ENCODE measurements at places on chromosomes 11 and 22. TPM values are rescaled to one million over a fixed set of nuclear protein-coding genes. Genes with fewer than 3 reads are reported as not detected.
A peak's percentile ranks its signal among the peaks of the same experiment; 100 is the strongest.

Gene MCHR1
- total RNA-seq = not detected

DNA sequence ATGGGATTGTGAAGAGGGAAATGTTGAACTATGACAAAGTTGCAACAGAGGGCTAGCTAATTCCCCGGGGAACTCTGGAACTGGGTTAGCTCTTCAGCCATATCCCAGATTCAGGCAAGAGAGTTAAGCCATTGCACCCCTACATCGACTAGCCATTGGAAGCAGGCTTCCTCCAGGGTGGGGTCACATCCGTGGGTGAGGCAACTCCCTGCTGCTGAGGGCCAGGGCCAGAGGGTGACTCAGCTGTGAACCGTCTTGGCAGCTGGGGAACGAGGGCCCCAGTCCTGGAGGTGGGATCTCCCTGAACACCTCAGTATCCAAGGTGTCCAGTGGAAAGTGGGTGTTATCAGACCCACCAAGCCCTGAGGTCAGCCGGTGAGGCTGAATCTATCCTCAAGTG is 41.1 kb downstream of the RPS6KA4 start:
- no peaks in the 10 kb centered on the region for H3K27me3 ChIP-seq
- no peaks in the 10 kb centered on the region for H3K36me3 ChIP-seq
- H3K4me3 ChIP-seq = no peak overlapping the region
- H3K4me1 ChIP-seq = peaks cover 6% of the 10 kb centered on the region
- no peak overlapping the region for H3K27ac ChIP-seq
- DNase-seq = no peak

Gene EFCAB6
- 0.52 TPM for total RNA-seq

Gene OR51I1
- 23.1 TPM for total RNA-seq

Gene CCDC157
- total RNA-seq = 2.1 TPM

Gene RIMBP3C
- total RNA-seq = 0.15 TPM

GRCh38 chr22:33012833-33013450 is 45.2 kb downstream of the SYN3 start:
- no peak overlapping the region for H3K27ac ChIP-seq
- H3K4me1 ChIP-seq = no peaks in the 10 kb centered on the region
- no peaks in the 10 kb centered on the region for H3K36me3 ChIP-seq
- H3K4me3 ChIP-seq = no peak overlapping the region
- peaks cover 18% of the 10 kb centered on the region for H3K27me3 ChIP-seq
- DNase-seq = no peak

DNA sequence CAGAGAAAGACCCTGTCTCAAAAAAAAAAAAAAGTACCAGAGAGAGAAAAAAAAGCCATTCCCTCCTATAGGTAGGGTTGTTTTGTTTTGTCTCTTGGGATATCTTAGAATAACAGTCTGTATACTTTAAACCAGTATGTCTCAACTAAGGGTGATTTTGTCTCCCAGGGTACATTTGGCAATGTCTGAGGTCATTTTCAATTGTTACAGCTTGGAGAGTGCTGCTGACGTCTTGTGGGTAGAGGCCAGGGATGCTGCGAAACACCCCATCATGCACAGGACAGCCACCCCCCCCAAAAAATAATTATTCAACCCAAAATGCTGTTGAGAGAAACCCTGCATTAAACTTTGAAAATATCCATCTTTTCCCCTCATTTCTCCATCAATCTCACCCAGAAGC is 56.1 kb upstream of the CRTAM start:
- no peaks in the 10 kb centered on the region for H3K4me1 ChIP-seq
- no peak overlapping the region for H3K4me3 ChIP-seq
- no peak overlapping the region for H3K27ac ChIP-seq

- no peaks in the 10 kb centered on the region for H3K4me1 ChIP-seq
- DNase-seq = no peak
- no peaks in the 10 kb centered on the region for H3K36me3 ChIP-seq
- H3K4me3 ChIP-seq = no peak overlapping the region
- no peaks in the 10 kb centered on the region for H3K27me3 ChIP-seq
These were observed 36.8 kb upstream of the LARGE1 start for GRCh38 chr22:33957086-33957485.

- peak; percentile 73 for DNase-seq
- no peaks in the 10 kb centered on the region for H3K36me3 ChIP-seq
- H3K27me3 ChIP-seq = no peaks in the 10 kb centered on the region
- H3K27ac ChIP-seq = no peak overlapping the region
- peaks cover 19% of the 10 kb centered on the region for H3K4me1 ChIP-seq
These were observed 4.5 kb upstream of the NCF4 start for GRCh38 chr22:36856121-36856791.

- H3K27me3 ChIP-seq = no peaks in the 10 kb centered on the region
- H3K4me1 ChIP-seq = peaks cover 23% of the 10 kb centered on the region
- H3K27ac ChIP-seq = peak overlapping the region; percentile 64
- H3K4me3 ChIP-seq = no peak overlapping the region
These were observed 27.3 kb downstream of the SERGEF start for GRCh38 chr11:17985517-17985916.

Gene TMA7B
- not detected for total RNA-seq

DNA sequence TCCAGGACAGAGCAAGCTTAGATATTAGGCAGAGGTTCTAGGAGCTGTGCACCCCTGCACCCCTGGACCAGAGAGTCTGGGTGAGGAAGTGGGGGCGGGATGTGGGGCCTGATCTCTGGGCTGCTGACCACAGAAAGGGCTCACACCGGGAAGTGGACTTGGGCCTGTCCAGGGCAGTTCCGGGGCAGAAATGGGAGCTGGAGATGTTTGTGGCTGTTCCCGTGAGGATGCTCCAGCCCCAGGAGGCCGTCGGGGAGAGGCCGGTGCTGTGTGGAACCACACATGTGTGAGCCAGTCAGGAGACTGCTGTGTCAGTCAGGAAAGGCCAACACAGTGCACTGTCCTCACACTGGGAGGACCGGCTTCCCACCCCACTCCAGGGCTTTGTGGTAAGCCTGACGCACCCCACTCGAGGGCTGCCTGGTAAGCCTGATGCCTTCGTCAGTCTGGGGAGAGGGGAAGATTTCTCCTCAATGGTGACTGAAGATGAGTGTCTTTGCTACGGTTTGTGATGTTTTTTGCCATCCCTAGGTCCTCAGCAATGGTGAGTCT is 741.0 kb downstream of the BRD1 start:
- H3K4me3 ChIP-seq = no peak overlapping the region
- no peaks in the 10 kb centered on the region for H3K36me3 ChIP-seq
- H3K27me3 ChIP-seq = no peaks in the 10 kb centered on the region
- H3K27ac ChIP-seq = no peak overlapping the region
- no peak for DNase-seq

- H3K4me1 ChIP-seq = peaks cover 25% of the 10 kb centered on the region
- no peak overlapping the region for H3K4me3 ChIP-seq
- DNase-seq = no peak
These were observed 1.2 kb downstream of the SERGEF start for GRCh38 chr11:18011633-18012032.

DNA sequence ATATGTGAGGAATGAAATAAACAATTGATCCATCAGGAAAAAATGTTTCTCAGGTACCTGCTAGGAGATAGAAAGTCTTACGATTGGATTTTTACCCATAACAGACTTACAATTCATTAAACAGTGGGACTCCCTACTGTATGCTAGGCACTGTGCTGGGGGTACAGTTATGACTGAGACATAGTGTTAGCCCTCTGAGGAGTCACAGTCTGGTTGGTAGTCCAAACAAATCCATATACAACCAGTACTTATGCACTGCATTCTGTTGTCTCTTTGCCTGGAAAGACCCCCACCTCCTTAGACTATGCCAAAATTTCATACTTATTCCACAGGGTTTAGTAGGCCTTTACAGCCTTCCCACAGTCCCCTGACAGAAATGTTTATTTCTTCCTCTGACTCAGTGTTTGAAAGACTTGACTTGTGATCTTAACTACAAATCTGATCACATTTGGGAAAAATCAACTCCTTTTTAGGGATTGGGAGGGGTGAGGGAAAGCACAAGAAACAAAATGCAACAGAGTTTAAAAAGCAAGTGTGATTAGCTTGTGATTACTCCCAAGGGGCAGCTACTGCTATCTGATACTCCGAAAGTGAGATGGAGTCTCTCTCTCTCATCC is 69.4 kb upstream of the HORMAD2 start:
- DNase-seq = no peak
- H3K36me3 ChIP-seq = peaks cover 24% of the 10 kb centered on the region
- H3K4me3 ChIP-seq = no peak overlapping the region
- H3K4me1 ChIP-seq = no peaks in the 10 kb centered on the region

Gene OMP
- total RNA-seq = not detected

GRCh38 chr11:132220474-132220873 is 850.1 kb downstream of the NTM start:
- no peak for DNase-seq
- no peak overlapping the region for H3K27ac ChIP-seq
- no peaks in the 10 kb centered on the region for H3K27me3 ChIP-seq
- H3K4me1 ChIP-seq = no peaks in the 10 kb centered on the region
- no peak overlapping the region for H3K4me3 ChIP-seq
- H3K36me3 ChIP-seq = no peaks in the 10 kb centered on the region

Gene PNPLA5
- 2.9 TPM for total RNA-seq

Gene ANKK1
- total RNA-seq = 0.22 TPM

Gene HEPHL1
- total RNA-seq = not detected

Gene IGLL1
- total RNA-seq = not detected

DNA sequence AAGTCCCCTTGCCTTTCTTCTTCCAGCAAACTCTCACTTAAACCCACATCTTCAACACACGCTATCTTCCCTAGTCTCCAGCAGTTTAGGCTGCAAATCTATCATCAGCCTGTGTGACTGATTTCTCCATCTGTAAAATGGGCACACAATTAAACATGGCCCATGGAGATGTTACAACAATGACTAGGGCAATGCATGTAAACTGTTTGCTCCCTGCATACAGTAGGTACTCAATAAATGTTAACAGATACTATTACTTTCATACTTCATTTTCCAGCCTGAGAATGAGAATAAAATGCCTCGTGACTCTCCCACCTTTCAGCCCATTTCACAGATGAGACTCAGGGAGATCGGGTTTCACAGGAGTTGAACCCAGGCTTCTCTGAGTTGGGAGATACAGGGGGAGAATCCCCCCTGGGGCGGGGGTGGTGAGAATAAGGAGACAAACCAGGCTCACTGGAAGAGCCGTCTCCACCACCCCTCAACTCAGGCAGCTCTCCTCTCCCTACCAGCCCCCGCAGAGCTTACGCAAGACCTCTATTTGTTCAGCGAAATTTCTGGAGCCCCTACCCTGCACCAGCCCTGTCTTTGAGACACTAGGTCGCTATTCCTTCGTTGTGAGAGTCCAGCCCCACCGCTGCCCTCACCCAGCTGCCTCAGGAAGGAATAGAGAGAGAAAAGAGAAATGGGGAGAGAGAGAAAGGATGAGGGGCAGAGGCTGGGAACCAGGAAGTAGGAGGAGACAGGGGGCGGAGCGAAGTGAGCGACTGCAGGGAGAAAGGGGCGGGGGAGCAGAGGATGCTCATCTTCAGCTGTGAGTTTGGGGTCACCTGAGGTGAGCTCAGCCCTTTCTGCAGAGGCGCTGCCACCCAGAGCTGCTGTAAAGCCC is 42.1 kb upstream of the KLHL35 start:
- DNase-seq = no peak
- no peaks in the 10 kb centered on the region for H3K27me3 ChIP-seq
- H3K4me3 ChIP-seq = no peak overlapping the region
- no peak overlapping the region for H3K27ac ChIP-seq
- no peaks in the 10 kb centered on the region for H3K36me3 ChIP-seq
